ENCODE measurements at places on chromosomes 2 and 18.

DNA sequence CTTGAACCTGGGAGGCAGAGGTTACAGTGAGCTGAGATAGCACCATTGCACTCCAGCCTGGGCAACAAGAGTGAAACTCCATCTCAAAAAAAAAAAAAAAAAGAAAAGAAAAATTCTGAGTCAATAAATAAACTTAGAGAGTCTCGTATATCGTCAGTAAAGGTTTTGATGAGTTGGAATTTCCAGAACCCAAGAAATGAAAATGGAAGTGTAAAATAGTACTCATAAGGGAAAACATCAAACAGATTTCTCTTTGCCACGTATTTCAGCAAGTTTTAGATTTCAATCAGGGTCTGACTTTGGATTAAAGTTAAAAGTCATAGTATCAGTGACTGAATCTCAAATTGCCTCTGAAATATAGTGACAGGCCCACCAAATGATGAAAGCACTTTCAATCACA lies 71.4 kb upstream of the SPOPL start:
- DNase-seq = no peak

DNA sequence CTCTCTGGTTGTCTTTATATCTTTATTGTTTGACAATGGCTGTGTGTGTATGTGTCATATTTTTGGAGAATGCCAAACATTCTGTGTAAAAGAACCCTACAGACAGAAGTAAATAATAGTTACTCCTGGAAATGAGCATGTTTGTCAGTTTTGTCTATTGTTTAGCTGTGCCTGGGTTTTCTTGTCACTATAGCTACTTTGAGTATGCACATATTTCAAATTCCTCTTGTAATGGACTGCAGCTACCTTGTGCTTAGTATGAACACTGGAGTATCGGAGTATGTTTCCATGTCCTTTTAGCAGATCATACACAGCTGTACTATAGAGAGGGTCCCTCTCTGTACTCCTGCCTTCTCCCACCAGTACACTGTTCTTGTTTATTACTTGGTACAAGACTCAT lies 58.0 kb upstream of the DOCK10 start:
- DNase-seq = no peak

- DNase-seq = no peak
Measured at GRCh38 chr2:104769096-104769495, 84.8 kb upstream of the POU3F3 start.

DNA sequence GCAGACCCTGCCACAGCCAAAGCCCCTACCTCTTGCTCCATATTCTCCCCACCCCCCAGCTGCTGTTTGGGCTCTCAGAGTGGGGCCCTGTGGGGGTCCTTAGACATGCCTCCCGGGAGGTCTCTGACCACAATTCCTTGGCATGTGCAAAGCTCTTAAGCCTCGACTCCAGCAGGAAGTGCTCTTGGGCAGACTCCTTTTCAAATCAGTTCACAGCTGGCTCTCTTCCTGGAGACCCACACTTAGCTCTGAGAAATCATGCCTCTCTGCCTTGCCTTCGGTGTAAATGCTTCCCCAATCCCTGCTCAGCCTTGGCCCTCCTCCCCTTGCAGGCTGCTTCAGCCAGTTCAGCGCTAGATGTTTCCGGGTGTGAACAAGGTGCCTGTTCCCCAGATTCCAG lies 46.9 kb downstream of the NGEF start:
- DNase-seq = no peak

- DNase-seq = no peak
Measured at GRCh38 chr18:3538456-3538855, 88.5 kb downstream of the TGIF1 start.

Data from stimulated activated CD8-positive, alpha-beta memory T cell treated with anti-CD3 and anti-CD28 coated beads, Interleukin-2, amount 100 ng/mL, for 1 hour (primary cell).